ENCODE measurements at places on chromosomes 2 and 18.

DNA sequence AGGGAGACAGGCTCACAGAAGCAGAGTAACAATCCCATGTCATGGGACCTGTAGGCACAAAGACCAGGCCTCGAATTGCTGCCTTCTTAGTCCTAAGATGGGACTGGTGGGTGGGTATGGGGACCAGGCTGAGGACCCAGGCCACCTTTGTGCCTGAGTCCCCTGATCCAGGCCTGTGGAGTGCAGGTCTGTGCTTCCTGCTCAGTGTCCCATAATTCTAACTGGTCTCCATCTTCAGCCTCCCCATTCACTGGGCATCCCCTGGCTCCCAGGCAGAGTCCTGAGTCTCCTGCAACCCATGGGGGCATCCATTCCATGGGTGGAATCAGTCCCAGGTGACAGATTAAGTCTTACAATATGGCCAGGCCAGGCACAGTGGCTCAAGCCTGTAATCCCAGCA lies 83.9 kb downstream of the SMAD7 start:
- no peak for DNase-seq

GRCh38 chr2:31107591-31108300 lies 30.5 kb downstream of the GALNT14 start:
- DNase-seq, result no peak

DNA sequence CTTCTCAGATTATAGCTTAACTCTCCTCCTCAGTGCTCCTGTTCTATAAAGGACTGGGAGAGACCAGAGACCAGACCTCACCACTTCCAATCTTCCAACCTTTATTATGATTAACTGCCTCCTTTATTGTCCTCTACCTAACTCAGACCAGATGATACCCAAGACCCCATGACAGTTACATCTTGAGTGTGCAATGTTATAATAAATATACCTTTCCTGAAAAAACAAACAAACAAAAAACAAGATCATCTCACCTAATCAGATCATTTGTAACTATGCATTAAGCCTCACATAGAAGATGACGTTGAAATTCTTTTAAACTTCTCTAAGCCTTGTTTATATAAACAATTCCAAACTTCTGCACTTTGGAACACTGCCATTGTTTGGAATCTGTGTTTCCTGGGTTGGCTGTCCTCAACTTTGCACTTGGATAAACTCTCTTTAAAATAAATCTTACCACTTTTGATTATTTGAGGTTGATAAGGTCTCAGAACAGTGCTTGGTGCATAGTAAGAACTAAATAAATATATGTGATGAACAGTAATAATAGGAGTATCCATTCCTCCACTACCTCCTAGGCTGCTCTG lies 342.7 kb downstream of the TDRD15 start:
- no peak for DNase-seq

- no peak for DNase-seq
Observed at GRCh38 chr2:222418739-222419138, 5.6 kb upstream of the SGPP2 start.

DNA sequence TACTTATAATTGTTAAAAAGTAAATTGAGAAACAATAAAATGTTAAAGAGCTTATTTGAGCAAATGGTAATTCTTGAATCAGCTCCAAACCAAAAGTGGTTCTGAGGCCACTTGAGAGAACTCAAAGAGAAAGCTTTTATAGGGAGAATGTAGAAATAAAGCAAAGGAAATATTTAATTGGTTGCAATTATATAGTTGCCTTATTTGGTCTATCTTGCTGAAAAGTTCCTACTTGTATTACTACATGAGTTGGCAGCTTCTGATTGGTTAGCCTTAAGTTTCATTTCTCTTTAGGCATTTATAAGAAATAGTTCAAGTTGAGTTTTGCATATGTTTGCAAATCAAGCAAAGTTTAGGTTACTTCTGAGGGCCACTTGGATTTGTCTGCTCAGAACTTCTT lies 38.1 kb downstream of the SCN2A start:
- no peak for DNase-seq

GRCh38 chr2:183010112-183010511 lies 28.1 kb downstream of the NCKAP1 start:
- no peak for DNase-seq

- peak; percentile 50 for DNase-seq
Observed at GRCh38 chr2:224909885-224910573, 132.2 kb downstream of the DOCK10 start.

DNA sequence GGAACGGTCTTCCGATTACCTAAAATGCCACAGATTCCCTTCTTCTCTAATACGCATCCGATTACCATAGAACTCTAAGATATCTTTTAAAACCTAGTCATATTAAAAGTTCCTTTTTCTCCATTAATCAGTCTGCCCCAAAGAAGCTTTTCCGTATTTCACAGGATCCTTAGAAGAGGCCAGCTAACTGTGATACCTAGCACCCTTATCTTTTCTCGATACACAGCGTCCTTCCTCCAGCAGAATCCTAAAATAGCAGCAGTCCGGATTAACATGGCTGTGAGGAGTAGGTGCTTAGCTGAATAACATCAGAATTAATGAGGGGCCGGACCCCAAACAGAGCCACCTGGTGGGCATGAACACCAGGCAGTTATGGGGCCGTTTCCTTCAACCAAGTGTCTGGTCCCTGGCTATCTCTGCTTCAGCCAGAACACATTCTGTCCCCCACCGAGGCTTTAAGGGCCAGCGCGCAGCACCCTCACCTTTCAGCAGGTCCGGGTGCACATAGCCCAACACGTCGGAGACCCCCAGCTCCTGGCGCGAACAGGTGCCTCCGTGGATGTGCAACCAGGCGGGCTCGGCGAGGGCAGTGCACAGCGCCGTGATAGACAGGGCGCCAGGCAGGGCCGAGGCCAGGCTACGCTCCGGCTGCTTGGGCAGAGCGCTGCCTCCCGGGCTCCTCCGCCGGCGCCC lies 995 bp downstream of the TMEM127 start:
- DNase-seq, result peak; percentile 33

All from CD4-positive, alpha-beta T cell treated with Interleukin-12 subunit alpha and Interleukin-12 subunit beta, for 1 hour (primary cell).